ENCODE measurements at places on chromosomes 11 and 22. TPM values are rescaled to one million over a fixed set of nuclear protein-coding genes. Genes with fewer than 3 reads are reported as not detected.

DNA sequence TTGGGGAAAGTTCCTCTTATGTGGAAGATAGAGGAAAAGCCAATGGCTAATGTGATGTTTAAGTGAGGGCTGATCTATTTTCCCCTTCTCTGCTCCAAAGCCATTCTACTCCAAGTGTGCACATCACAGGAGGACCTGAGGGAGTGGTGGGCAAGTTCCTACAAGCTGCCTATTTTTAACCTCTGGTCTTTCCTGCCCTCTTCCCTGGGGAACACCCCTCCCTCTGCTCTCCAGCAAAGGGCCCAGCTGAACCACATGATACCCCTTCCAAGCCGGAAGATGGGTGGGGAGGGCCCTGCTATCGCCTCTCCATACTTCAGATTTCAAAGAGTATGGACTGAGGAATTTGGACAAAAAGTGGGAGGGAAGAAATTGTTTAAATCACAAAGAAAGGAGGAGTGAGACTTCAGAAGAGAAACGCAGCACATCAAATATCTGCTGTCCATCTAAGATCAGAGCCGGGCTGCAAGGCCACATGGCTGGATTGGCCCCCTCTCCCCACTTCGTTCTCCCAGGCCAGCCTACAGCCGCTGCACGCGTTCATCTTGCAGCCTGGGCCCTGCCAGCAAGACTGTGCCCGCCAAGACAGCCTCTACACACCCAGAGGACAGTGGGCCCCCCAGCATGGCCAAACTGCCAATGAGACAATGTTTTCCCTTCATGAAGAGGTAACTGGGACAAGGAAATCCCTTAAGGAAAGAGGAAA lies 77.5 kb downstream of the MICAL3 start:
- DNase-seq = no peak

- DNase-seq = no peak
These were observed 44.9 kb downstream of the ATG16L2 start for GRCh38 chr11:72859126-72859525.

DNA sequence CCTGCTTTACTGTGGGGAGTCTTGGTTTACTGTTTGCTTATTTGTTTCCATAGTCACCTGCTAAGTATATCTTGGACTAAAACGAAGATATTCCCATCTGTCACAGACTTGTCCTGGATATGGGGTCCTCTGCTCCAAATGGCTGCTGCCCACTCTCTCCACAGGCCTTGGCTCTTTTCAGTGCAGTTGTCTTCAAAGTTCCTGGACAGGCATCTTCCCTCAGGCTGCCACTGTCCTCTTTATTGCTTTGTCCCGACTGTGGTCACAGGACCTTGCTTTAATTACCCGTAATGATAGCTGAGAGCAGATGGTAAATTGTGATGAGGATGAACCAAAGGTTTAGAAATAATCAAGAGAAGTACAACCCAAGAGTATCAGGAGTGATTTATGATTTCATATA lies 713.9 kb upstream of the CCDC179 start:
- DNase-seq = no peak

GRCh38 chr11:65961267-65962140 lies at the start of gene SART1:
SART1 (plus strand) TSS chr11:65961734; CDS start chr11:65961781, 47 bp downstream.
- DNase-seq = peak; percentile 92

DNA sequence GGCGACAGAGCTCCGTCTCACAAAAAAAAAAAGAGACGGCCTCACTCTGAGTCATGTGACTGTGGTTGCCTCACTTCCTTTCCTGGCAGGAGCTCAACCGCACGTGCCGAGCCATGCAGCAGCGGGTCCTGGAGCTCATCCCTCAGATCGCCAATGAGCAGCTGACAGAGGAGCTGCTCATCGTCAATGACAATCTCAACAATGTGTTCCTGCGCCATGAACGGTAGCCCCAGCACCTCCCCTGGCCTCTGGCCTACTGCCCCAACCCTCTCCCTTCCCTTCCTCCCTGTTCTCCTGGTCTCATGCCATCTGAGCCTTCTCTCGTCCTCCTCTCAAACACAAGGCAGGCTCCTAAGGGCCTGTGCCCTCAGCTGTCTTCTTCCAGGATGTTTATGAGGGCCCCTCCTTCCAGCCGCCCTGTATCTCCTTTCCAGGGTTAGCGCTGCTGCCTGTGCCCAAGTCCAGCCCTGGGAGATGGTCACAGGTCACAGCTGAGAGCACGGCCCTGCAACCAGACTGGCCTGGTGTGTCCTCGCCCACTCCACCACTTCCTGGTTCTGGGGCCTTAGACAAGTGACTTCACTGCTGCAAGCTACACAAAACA lies 30.7 kb downstream of the TOM1 start:
- no peak for DNase-seq

GRCh38 chr22:31935961-31936635 lies 8.2 kb upstream of the YWHAH start:
- no peak for DNase-seq

- DNase-seq = no peak
These were observed 262.3 kb upstream of the CADM1 start for GRCh38 chr11:115766561-115766960.

GRCh38 chr22:20783844-20784723 lies 10.2 kb downstream of the SERPIND1 start:
- peak; percentile 31 for DNase-seq

GRCh38 chr11:11359611-11360010 lies 6.6 kb upstream of the CSNK2A3 start:
- no peak for DNase-seq

GRCh38 chr11:123458501-123458900 lies 28.4 kb downstream of the GRAMD1B start:
- DNase-seq = no peak

DNA sequence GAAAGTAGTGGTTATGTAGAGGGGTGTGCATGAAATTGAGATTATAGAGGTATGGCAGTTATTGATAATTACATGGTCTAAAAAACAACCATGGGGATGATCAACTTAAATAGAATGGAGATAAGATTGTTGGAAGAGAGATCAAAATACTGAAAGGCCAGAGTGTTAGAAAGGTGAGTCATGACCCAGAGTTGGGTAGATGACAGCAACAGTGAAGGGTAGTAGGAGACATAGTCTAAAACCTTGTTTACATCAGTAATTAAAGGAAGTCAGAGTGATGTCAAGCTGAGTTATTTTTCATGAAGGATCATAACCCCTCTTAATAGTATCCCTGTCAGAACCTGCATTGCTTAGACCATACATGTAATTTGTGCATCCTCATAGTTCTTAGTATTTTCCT lies 110.9 kb downstream of the ELP4 start:
- DNase-seq = no peak

- no peak for DNase-seq
These were observed 4.6 kb upstream of the CERK start for GRCh38 chr22:46742576-46743221.

DDIAS gene
- total RNA-seq = 3.2 TPM

MYBPC3 gene
- total RNA-seq = not detected

TSKU gene
- 59.5 TPM for total RNA-seq

TTC17 gene
- 86.2 TPM for total RNA-seq
